M059J (cell line): ENCODE measurements at places on chromosomes 6 and 20. TPM values are rescaled to one million over a fixed set of nuclear protein-coding genes. Genes with fewer than 3 reads are reported as not detected.

GRCh38 chr6:43184268-43184985, 2.4 kb downstream of the CUL9 start:
- DNase-seq: no peak

DNA sequence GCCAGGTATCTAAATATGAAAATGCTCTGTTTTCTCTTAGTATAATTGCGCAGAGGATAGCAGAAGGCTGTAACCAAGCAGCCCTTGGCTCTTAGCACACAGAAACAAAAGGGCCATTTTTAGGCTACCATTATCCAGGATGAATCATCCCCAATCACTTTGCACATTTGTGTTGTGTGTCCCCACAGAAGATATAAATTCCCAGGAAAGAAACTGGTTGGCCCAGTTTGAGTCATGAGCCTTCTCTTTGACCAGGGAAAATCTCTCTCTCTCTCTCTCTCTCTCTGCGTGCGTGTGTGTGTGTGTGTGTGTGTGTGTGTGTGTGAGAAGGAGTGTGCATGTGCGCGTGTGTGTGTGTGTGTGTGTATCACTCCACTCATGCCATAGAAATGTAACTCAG, 178.5 kb downstream of the FRK start:
- peak; percentile 6 for DNase-seq

Gene IP6K3
- 0.15 TPM in 1 of 2 replicates, not detected in the other for total RNA-seq

DNA sequence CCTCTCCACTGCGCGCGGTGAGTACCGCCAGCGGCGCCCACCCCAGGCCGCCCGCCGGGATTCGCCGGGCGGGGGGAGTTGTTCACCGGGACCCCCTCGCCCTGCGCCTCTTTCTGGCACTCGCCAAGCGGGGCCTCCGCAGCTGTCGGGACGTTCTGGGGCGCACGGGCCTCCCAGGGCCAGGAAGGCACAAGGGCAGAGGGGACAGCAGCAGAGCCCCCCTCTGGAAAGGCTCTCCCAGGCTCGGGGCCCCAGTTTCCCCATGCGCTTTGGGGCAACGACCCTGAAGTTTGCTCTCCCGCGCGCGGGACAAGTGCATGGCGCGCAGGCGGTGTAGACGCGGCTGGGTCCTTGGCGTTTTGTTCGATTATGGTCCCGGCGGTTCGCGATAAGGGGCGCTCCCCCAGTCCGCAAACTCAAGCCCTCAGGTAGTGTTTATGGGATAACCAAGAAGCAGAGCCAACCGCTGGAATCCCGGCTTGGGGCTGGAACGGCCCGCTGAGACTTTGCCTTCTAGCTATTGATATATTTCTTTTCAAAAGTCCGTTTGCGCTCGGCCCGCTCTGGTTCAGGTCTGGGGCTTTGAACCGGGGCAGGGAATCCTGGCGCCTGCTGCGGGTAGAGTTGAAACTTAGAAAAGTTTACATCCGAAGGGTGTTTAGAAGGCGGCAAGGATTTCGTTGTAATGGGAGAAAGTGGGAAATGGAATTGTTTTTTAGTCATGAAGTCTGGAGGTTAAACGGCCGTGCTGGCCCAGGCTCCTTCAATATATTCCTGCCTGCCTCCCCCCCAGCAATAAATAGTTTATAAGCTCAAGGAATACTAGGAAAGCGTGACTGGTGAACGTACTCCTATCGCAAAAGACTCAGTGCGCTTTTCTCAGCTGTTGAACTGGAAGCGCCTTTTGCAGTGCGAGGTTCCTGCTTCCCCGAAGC, 595 bp downstream of the EYA2 start:
- peak; percentile 32 for DNase-seq

DNA sequence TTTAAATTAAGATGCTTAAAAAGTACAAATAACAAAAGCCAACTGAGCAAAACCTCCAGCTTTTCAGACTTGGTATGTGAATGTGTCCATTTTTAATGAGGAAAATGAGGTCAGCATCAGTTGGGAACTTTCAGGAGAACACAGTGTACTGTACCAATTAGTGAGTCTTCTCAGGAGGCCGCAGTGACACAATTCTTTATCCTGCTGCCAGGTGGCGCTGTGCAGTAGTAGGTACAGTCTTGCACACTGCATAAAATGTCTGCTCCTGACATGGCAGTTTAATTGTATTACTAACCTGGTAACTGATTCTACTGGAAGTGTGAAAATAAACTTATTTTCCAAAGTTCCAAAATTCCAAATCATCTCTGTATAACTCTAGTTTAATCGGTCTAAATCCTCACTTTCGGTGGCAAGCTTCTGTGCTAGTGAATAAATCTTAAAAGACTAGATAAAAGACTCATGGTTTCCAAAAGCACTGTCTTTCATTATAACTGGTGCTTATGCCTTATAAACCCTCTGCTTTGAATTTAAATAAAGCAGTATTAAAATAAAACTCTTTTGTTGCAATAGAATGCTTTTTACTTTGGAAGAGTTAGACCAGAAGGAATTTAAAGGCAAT, 214.8 kb upstream of the MMS22L start:
- DNase-seq: peak; percentile 59

DNA sequence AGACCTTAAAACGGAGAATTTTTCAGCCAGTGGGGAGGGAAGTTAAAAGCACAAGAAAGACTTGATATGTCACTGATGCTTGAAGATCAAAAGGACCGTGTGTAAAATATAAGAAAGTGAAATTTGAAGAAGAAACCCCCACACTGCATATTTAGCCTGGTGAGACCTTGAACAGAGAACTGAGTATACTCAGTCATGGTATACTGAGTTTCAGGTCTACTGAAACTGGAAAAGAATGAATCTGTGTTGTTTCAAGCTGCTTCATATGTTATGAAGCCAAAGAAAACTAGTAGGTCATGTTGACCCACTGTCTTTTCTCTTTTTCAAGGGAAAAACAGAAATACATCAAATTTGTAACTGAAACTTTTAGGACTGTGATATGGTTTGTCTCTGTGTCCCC, 443.8 kb upstream of the GJE1 start:
- no peak for DNase-seq

- DNase-seq: no peak
Measured at GRCh38 chr6:150203871-150204545, 61.2 kb downstream of the PPP1R14C start.

DNA sequence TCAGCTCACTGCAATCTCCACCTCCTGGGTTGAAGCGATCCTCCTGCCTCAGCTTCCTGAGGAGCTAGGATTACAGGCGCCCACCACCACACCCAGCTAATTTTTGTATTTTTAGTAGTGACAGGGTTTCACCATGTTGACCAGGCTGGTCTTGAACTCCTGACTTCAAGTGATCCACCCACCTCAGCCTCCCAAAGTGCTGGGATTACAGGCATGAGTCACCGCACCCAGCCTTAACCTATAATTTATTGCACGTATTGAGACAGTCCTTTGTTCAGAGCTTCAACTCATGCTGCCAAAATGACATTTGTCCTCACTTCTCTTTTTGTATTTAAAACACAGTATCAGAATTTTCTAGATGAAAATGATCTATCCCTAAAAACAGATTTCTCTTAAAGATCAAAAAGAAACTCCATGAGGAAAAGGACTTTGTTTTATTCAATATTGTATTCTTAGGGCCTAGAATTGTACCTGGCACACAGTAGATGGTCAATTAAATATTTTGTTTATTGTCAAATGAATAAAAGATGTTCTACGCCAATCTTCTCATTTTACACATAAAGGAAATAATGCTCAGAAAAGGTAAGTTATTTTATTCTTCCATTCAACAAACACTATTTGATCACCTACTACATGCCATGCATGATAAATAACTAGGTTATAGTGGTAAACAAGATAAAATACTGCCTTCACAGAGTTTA, 10.8 kb downstream of the SERAC1 start:
- no peak for DNase-seq

Gene PHIP
- 13.3 and 17.8 TPM in 2 replicates for total RNA-seq

- DNase-seq: no peak
Measured at GRCh38 chr6:134531611-134532010, 213.7 kb upstream of the SGK1 start.

- no peak for DNase-seq
Measured at GRCh38 chr6:27830212-27830599, 82.0 kb downstream of the OR2B2 start.

DNA sequence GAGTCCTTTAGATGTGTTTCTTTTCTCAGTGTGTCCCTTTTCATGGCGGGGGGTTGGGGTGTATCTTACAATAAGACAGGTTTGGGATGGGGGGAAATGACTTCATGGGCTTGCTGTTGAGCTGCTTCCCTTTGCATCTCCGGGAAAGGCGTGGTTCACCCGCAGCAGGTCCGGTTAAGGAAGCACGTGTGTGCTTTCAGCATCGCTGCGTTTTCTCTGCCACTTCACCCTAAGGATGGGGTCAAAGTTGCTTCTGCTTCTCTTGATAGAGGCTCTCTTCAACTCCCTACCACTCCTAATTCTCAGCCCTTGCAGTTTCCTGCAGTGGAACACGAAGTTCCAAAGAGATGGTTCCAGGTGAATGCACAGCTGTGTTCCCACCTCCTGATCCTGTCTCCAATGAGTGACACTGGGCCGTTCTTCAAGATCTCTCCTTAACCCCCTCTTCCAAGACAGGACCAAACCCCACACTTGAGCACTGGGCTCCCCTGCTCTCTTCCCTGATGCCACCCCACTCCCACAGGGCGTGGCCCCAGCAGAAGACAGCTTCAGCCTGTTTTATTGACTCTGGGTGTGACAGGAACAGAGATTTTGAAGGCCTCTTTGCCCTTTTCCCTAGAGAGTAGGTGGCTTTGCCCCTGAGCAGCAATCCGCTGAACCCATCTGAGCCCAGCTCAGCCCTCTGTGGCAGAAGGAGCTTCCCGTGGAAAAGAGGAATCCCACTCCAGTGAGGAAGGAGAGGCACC, 85.2 kb downstream of the PLEKHG1 start:
- no peak for DNase-seq

- DNase-seq: no peak
Measured at GRCh38 chr6:6818078-6818639, 229.6 kb downstream of the LY86 start.

DNA sequence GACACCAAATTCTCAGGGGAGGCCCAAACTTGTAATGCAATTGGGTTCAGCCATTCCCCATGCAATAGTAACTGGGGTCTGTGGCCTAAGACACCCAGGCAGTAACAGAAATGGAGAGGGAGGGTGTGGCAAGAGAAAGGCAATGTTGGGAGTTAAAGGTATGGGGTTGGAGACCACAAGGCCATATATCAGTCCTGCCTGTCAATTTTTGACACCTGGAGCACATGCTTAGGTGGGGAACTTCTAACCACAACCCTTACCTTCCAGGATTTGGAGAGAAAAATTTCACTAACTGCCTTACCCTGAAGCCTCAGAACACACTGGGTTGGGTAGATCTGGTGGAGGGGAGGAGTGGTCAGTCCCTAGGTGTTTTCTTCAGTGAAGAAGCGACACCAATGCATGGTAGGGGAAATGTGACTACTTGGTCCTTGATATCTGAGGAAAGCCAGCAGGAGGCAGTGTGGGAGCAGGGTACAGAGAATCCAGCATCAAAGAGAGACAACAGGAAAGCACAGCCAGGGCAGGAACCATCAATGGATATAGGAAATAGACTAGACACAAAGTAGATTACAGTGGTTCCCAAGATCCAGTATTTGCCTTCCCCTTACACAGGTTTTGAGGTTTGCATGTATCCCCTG, 6.8 kb upstream of the USP49 start:
- peak; percentile 41 for DNase-seq

Gene RRP36
- 153 and 195 TPM in 2 replicates for total RNA-seq

Gene MOCS1
- total RNA-seq: 5.9 and 7.0 TPM in 2 replicates

DNA sequence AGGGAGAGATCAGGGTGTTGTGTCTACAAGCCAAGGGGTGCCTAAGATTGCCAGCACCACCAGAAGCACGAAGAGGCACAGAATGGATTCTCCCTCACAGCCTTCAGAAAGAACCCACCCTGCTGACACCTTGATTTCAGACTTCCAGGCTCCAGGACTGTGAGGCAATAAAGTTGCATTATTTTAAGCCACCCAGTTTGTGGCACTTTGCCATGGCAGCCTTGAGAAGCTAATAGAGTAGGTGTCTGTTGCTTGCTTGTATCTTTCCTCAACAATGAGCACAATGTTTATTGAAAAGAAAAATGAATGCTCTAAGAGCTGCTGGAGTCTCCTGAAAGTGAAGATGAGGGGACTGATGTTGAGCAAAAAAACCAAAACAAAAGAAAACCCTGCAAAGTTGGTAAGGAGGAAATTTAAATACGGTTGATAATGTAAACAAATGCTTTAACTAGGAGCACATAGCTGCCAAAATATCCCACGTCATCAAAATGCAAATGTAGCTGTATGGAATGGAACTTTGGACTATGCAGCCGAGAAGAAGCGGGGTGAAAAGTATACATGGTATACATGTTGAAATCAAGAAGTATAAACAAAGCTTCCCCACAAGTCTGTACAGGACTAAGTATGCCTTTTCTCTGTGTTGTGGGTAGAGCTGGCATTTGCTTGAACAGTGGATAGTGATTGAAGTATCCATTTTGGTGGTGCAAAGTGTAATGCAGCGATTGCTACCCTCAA, 8.0 kb downstream of the IL20RA start:
- no peak for DNase-seq

GRCh38 chr6:142008016-142008735, 124.5 kb upstream of the GJE1 start:
- DNase-seq: peak; percentile 25

DNA sequence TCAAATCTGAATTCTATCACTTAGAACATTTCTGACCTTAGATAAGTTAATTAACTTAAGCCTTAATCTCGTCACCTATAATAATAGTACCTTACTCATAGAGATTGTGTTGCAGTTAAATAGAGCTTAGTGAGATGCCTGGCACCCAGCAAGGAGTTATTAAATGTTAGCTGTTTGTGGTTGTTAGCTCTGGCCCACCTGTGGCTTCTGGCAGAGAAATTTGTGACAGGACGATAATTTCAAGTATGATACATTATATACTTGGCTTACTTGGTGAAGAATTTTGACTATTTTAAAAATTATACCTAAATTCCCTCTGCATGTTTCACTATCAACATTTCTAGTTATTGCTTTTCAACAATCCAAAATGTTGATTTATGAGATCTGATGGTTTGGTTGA, 102.9 kb upstream of the CEP162 start:
- DNase-seq: no peak

Gene SAPCD1
- 1.7 TPM in 1 of 2 replicates, not detected in the other for total RNA-seq

Gene SOX4
- 19.3 and 26.3 TPM in 2 replicates for total RNA-seq

GRCh38 chr6:139436200-139436956, 61.9 kb upstream of the CITED2 start:
- peak; percentile 90 for DNase-seq

Gene PDE10A
- 0.02 and 0.07 TPM in 2 replicates for total RNA-seq

- no peak for DNase-seq
Measured at GRCh38 chr6:42411406-42411805, 40.3 kb downstream of the TRERF1 start.

DNA sequence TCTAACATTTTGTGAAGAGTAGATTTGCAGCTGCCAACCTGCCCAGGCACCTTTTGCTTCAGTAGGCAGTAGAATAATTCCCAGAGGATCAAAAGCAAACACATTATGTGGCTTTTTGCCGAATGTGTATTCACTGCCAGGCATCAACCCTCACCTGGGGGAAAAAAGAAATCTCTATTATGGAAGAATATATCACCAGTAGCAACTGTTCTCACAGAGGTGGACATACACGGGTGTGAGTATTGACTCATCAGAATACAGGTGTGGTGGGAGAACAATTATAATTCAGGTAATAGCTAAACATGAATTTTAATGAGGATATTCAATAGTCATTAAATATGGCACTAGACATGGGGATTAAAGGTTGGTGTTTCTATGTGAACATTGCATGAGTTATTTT, 910.7 kb downstream of the TFAP2A start:
- DNase-seq: no peak

GRCh38 chr20:58168843-58169242, 59.6 kb downstream of the ANKRD60 start:
- no peak for DNase-seq
